ENCODE measurements at places on chromosomes 7 and 10. TPM values are rescaled to one million over a fixed set of nuclear protein-coding genes. Genes with fewer than 3 reads are reported as not detected.

ANXA8 gene
- polyA plus RNA-seq, result 296 TPM

DNA sequence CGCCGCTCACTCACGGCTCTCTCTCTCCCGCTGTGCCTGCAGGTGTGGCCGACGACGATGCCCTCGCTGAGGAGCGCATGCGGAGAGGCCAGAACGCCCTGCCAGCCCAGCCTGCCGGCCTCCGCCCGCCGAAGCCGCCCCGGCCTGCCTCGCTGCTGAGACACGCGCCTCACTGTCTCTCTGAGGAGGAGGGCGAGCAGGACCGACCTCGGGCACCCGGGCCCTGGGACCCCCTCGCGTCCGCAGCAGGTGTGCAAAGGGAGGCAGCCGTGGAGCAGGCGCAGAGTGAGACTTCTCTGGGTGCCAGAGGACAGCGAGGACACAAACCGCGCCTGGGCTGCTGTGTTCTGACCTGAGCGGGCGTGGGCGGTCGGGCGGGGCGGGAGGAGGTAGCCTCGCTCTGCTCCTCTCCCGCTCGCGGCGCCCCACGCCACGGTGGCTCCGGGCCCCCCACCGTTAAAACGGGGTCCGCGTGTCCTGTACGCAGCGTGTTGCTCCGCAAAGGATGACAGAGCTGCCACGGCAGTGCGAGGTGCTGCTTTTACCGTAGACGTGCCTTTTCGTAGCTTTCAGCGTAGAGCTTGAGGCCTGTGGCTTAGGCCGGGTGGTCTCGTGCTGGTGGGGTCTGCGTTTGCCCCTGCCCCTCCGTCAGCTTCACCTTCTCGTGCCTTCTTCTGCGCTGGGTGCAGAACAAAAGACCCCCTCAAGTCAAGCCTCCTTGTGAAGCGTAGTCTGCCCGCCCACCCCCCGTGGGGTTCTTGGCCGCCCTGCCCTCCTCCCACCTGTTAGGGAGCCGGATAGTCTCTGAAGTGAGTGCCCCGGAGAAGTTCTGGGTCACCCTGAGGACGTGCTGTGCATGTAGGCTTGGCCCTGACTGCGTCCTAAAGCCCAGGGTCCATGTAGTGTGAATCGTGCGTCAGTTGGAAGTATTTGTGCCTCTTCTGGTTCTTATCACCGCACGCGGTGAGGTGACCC is 73.2 kb downstream of the DNAJB6 start:
- no peak overlapping the region for H3K27ac ChIP-seq
- no peak overlapping the region for H3K4me3 ChIP-seq
- H3K36me3 ChIP-seq, result no peaks in the 10 kb centered on the region
- H3K27me3 ChIP-seq, result no peaks in the 10 kb centered on the region
- peaks cover 4% of the 10 kb centered on the region for H3K4me1 ChIP-seq

DNA sequence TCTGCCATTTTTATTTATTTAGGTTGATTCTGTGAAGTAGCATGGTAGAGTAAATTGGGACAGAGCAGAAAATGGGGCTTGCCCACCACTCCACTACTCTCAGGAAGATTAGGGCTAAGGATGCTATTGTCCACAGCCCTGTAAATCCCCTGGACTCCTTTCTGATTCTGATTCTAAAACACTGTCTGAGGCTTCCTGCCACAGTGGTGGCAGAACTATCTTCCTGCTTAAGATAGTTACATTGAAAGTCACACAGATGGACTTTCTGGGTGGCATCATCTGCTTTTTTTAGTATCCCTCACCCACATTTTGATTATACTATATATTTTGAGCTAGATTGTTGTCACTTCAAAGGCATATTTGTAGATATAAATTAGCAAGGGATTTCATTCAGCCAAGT is 50.0 kb downstream of the SPAM1 start:
- H3K4me1 ChIP-seq, result no peaks in the 10 kb centered on the region
- no peak overlapping the region for H3K4me3 ChIP-seq
- no peaks in the 10 kb centered on the region for H3K36me3 ChIP-seq
- no peak for DNase-seq

PPP3CB gene
- 11.8 TPM for polyA plus RNA-seq

PYROXD2 gene
- 11.6 TPM for polyA plus RNA-seq

DNA sequence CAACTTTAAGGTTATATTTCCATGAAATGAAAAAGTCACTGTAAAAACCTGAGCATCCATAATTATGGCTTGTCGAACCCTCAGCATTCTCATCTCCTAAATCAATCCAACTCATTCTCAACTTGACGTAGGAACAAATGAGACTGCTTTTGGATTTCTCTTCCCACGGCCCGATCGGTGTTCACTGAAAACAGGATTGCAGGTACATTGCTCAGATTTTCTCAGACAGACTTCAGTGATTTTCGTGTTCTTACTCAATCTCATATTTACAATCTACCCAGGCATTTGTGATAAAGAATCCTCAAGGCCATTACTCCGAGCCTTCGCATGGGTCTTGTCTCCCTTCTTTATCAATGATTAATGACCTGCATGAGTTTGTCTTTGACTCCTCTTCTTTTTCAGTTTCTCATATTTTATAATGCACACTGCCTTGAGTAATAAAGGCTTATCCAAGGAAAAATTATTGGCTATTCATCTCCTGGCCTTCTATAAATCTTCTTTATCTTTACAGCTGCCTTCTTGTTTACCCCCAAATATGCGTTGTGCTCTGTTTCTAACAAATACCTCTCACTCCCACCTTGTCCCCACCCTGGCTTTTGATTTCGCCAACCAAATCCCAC is 90.4 kb upstream of the MYO3A start:
- H3K36me3 ChIP-seq, result no peaks in the 10 kb centered on the region
- no peak overlapping the region for H3K4me3 ChIP-seq
- no peak overlapping the region for H3K27ac ChIP-seq
- DNase-seq, result no peak
- H3K27me3 ChIP-seq, result no peaks in the 10 kb centered on the region

- no peak overlapping the region for H3K27ac ChIP-seq
- no peaks in the 10 kb centered on the region for H3K36me3 ChIP-seq
- no peak overlapping the region for H3K4me3 ChIP-seq
- no peaks in the 10 kb centered on the region for H3K4me1 ChIP-seq
These were observed 9.5 kb upstream of the BLNK start for GRCh38 chr10:96280859-96281258.

ATRNL1 gene
- polyA plus RNA-seq, result 3.7 TPM

TMEM176A gene
- polyA plus RNA-seq, result 343 TPM

GRCh38 chr7:102843850-102844249 is 69.0 kb upstream of the LRRC17 start:
- no peak for DNase-seq
- H3K27me3 ChIP-seq, result no peaks in the 10 kb centered on the region
- H3K4me3 ChIP-seq, result no peak overlapping the region
- no peak overlapping the region for H3K27ac ChIP-seq
- no peaks in the 10 kb centered on the region for H3K36me3 ChIP-seq

- DNase-seq, result no peak
- peaks cover 16% of the 10 kb centered on the region for H3K27me3 ChIP-seq
- no peak overlapping the region for H3K4me3 ChIP-seq
- H3K36me3 ChIP-seq, result no peaks in the 10 kb centered on the region
These were observed 94.1 kb downstream of the SORCS3 start for GRCh38 chr10:104735036-104735756.

Measured in hepatocyte (in vitro differentiated cells).